Fibroblast of skin of left biceps (primary cell): ENCODE measurements at places on chromosomes 16 and 17.

DNA sequence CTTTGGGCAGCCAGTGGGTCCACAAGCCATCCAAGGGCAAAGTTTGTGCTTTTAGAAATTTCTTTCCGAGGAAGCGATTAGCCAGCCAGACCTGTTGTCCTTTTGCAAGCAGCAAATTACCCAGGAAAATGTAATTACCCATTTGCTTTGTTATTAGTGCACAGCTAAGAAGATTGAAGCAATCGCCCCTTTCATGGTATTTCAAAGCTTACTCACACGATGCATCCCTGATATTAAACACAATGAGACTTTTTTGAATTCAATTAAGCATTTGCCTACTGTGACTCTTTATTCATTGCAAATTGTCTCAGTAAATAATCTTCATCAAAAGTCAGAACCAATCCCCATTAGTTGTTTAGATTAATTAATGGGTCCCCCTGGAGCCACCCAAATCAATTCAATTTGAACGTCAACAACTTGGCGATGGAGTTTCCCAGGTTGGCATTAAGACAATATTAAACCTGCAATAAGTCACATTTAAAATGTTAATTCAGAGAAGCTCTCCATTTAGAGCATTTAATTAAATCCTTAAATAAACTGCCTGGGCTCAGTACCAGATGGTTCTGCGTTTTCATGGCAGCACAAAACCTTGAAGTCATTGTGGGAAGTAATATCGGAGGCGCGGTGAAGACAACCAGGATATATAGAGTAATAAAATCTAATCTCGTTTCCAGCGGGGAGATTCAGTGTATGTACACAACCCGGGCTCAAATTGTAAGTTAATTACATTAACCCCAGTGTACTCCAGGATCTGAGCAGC lies 366.2 kb upstream of the TNRC6C start:
- DNase-seq, result no peak

DNA sequence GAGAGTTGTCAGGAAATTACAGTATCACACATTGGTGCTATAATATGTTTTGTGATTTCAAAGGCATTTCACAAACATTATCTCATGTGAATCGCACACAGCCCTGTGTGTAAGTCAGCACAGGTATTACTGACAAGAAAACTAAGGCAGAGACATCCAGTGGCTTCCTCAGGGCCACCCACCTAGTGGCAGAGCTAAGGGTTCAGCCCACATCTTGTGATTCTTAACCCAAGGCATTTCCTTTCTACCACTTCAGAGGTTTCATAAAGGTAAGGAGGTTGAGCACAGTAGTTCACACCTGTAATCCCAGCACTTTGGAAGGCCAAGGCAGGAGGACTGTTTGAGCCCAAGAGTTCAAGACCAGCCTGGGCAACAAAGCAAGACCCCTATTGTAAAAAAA lies 58.2 kb downstream of the STX8 start:
- DNase-seq, result no peak

DNA sequence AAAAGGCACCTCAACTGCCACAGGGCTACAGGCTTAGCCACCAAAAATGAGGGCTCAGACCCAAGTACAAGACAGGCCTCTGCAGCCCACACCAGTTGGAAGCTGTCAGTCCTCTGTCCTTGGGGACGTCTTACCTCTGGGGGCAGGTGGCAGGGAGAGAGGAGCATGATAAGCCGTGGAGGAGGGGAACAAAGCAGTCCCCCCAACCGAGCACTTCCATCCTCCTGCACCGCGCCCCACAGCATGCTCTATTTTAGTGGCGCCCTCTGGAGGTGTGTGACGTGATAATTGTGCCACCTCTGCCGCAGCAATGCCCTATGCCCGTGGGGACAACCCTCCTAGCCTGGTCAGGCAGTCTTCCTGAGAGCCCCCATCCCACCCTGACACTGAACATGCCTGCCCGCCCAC lies 13.6 kb downstream of the G6PC3 start:
- no peak for DNase-seq

DNA sequence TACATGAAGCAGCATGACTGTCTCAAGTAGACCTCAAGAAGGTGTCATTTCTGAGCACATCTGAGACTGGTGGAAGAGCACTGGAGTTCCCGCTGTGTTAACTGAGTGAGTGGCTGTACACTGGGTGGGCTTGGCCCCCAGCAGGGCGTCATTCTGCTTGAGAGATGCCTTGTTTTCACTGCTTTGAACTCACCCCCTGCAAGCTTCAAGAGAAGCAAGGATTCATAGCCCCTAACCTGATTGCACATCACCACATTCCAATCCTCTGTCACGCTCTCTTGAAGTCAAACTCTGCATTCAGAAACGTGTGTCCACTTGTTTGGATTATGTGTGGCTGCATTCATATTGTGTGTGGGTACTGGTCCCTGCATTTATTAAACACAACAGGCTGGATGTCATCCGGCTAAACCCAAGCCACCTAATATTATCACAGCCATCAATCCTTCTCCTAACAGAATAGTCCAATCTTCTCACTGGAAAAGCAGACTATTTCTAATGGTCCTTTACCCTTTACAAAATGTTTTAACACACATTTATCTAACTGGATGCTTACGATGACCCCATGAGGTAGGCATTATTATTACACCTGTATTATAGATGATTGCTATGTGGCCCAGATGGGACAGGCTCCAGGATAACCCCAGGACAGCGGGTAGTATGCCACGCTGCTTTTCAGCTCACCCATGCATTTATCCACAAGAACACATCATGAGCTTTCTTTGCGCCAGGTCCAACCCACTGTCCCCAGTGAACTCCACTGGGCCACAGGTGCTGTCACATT lies 76.3 kb downstream of the USP31 start:
- no peak for DNase-seq

GRCh38 chr16:69831212-69832123 lies 69.3 kb downstream of the WWP2 start:
- DNase-seq, result no peak

GRCh38 chr16:5026664-5027063 lies 7.1 kb downstream of the NAGPA start:
- DNase-seq, result no peak
